ENCODE measurements at places on chromosomes 2 and 18.

DNA sequence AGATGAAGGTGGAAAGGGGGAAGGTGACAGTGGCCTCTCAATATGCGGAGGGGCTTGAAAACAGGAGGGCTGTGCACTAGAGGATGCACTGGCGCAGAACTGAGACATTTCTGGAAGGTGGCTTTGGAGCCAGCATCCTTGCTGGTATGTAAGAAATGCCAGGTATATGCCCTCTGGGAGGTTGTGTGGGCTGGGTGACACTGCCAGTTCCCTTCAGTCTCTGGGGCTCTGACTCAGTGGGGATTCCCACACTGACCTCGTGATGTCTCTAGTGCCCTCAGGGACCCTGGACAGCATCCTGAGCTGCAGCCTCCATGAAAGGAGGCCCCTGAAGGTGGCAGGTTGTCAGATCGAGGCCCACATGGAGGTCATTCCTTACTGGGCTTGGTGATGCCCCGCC lies 74.0 kb downstream of the AGAP1 start:
- no peak for DNase-seq

GRCh38 chr18:6333981-6334380 lies 80.7 kb downstream of the L3MBTL4 start:
- DNase-seq: no peak

DNA sequence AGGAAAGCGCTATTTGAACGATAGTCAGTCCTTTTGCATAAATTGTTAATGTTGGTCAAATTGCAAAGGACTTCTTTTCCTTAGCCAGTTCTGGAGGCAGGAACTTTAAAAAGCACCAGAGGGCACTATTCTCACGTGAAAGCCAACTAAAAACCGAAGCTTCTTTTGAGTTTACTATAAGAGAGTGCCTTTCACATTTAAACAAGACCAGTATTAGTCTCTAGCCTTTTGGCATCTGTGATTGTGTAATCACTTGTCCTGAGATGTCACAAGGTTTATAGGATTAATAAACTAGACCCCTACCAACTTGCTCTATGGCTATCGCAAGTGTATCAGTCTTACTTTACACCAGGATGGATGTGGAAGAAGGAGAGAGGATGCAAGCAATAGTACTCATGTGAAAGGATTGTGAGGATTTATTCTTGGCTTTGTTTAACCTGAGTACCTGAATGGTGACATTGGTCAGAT lies 14.4 kb upstream of the STAT4 start:
- DNase-seq: no peak

DNA sequence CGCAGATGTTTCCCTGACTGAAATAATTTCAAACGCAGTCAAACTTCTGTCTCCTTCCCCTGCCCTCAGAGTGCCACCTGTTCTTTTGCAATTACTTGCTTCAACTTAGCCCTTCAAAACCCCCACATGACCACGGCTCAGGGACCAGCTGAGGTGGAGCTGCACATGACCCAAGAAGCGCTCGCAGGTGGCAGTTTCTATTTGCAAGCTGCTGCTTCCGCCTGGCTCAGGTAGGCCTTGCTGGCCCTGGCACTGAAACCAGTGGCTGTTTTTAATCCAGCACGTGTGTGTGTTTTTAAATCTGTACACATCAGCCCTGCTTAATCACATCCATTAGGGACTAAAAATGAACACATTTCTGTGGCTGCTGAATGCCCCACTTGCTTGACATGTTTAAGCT lies 95.3 kb downstream of the CCDC93 start:
- DNase-seq: no peak

DNA sequence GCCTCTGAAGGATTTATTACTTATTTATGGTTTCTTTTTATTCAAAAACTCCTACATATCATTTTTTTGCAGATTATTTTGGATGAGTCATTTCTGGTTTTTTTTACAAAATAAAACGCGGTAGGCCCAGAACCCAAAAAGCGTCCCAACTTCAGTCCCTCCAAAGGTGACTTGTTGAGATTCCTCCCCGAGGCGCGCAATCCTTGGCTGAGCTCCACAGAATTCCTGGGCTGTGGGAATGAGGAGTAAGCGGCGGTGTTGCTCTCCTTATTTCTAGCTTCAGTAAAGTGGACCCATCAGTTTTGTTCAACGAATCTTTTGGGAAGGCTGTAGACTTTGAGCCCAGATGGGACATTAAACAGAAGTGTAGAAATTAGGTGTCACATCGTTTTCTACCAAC lies 67.0 kb upstream of the RMP24 start:
- DNase-seq: no peak

DNA sequence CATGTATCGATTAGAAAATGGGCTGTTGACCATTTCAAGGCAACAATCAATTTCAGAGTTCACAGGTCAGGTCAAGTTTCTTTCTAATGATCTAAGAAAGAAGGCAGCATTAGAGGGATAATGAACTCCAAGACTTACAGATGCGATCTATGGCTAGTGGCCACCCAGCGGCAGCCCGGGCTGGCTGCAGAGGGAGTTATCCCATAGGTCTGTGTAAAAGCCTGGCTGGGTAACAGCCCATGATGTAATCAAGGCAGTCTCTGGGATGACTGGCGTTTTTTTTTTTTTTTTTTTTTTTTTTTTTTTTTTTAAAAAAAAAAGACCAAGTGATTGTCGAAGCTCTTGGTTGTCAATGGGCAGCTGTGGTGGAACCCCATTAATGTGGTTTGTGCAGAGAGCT lies 171.1 kb upstream of the SKOR2 start:
- DNase-seq: no peak

DNA sequence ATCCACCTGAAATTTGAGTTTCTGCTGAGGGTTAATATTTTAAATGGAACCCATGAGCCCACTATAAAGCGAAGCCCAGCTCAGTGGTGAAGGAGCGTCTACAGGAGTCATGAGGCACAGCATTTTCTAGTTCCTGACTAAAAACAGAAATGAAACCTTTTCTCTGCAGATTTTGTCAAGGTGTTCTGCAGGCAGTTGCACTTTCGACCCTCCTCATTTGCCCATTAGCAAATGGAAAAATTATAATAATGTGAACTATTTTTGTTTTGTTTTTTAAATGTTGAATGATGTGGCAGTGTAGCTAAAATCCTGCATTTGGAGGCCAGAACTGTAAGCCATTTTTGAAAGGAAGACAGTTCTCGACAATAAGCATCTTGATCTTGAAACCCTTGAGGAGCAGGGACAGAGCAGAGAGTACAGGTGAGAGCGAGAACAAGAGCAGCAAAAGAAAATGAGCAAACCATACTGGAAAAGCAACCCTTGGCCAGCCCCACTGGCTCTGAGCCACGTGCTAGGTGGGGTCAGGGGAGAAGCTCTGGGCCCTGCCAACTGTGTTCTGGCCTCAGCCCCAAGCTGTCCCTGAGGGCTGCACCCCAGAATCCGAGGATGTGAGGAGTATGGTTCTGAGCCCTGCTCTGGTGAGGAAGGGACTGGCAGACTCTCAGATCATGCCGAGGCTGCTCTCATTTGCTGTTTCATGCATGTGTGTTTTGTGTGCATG lies 26.4 kb upstream of the COPS8 start:
- no peak for DNase-seq

GRCh38 chr2:189425676-189426075 lies 15.6 kb upstream of the WDR75 start:
- no peak for DNase-seq

DNA sequence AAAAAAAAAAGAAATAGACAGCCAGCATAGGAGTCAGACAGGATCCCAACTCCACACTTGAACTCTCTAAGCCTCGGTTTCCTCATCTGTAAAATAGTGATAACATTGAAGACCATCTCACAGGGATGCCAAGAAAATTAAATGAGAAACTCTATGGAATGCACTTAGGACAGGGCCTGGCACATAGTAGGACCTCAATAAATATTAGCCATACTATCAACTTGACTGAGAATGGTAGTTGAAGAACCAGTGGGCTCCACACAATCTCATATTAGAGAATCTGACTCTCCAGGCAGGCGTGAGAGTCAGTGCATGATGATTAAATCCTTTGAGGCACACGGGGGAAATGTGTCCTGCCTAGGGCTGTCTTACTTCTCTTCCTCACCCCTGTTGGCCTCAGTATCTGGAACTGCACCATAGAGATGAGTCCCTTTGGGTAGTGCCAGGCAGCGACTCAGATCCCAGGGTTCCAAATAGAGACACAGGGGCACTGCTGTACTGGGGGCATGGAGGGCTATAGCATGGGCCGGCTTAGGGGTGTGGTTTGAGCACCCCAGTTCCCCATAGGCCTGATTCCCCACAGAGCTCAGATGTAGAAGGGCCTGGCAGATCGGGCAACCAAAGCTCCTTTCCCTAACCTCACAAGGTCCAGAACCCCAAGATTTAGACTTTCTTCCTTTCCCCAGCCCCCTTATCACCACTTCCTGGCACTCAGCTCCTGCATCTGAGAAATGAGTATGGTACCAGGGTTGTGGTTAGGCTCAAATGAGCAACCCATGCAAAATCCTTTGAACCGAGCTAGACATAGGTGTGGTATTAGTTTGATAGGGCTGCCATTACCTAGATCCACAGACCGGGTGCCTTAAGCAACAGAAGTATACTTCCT lies 51.3 kb upstream of the CAB39 start:
- DNase-seq: no peak

- no peak for DNase-seq
Observed at GRCh38 chr2:199851501-199851810, 464 bp upstream of the FTCDNL1 start.

- no peak for DNase-seq
Observed at GRCh38 chr2:15782769-15783294, 157.5 kb upstream of the MYCN start.

- DNase-seq: no peak
Observed at GRCh38 chr2:188050726-188051125, 240.9 kb upstream of the GULP1 start.

GRCh38 chr2:108239786-108240185 lies at the start of gene SULT1C3:
SULT1C3 (plus strand) TSS chr2:108239968; CDS start chr2:108247195, 7,227 bp downstream.
- DNase-seq: no peak

DNA sequence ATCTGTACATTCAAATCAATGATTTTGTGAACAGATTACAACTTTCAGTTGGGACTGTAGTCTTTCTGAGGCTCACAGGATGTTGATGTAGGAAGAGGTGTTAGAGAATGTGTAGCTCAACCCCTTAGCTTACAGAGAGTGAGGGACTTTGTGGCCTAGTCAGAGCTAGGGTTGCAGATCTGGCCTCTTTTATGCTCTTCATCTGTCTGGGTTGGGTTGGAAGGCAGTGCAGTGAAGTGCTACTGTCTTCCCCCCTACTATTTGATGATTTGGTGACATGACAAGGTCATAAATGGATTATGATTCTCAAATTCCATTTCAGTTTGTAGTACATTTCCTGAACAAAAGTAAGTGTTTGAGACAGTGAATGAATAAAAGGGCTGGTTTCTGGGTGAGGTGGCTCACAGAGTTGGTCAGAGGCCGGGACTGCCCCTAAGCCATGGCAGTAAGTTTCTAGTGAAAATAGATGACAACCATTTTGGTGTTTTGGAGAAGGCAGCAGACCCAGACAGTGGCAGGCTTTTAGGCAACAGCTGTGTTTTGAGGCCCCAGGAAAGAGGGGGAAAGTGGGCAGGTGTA lies 21.6 kb downstream of the MAP4K4 start:
- no peak for DNase-seq

DNA sequence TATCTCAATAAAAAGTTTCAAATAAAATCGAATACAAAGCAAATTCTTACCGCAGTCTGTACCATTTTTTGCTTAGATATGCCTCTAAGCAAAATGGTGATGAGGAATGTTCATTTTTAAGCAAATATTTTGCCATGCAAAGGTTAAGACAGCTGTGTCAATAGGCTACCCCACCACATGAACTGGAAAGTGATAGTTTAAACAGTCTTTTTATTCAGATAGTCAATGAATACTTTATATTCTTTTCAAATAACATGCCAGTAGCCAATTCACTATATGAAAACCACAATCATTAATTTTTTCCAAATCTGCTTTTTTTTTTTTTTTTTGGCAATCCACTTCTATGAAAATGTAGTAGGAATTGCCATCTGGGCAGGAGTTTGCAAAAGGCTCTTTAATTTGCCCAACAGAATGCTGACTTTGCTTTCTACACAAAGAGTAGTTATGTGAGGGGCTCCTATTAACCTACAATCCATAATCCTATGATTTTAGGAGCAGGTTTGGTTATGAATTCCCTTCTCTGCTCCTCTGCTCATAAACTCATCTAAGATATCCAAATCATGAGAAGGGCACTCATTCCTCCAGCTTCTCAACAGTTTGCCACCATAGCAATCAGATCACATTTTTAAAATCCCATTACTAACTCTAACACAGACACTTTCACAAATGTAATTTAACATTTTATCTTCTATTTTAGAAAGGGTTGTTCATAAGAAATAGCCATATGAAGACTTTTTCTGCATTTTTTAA lies 69.2 kb downstream of the SLC40A1 start:
- DNase-seq: no peak

GRCh38 chr2:18110222-18110621 lies 231.8 kb downstream of the KCNS3 start:
- DNase-seq: no peak

Measured in caudate nucleus (tissue), 63 donors.